PC-9 (cell line): ENCODE measurements at places on chromosomes 11 and 22. TPM values are rescaled to one million over a fixed set of nuclear protein-coding genes. Genes with fewer than 3 reads are reported as not detected.

FXYD2 gene
- not detected in 2 replicates for total RNA-seq

C11orf86 gene
- not detected in 2 replicates for total RNA-seq

RASL10A gene
- not detected in 2 replicates for total RNA-seq

NAA40 gene
- 47.4 and 50.4 TPM in 2 replicates for total RNA-seq

MS4A4A gene
- not detected in 2 replicates for total RNA-seq

NFAM1 gene
- total RNA-seq: not detected in 2 replicates

CNTN5 gene
- not detected in 2 replicates for total RNA-seq

DEFB131B gene
- not detected in 2 replicates for total RNA-seq

PATE4 gene
- total RNA-seq: not detected in 2 replicates

DNA sequence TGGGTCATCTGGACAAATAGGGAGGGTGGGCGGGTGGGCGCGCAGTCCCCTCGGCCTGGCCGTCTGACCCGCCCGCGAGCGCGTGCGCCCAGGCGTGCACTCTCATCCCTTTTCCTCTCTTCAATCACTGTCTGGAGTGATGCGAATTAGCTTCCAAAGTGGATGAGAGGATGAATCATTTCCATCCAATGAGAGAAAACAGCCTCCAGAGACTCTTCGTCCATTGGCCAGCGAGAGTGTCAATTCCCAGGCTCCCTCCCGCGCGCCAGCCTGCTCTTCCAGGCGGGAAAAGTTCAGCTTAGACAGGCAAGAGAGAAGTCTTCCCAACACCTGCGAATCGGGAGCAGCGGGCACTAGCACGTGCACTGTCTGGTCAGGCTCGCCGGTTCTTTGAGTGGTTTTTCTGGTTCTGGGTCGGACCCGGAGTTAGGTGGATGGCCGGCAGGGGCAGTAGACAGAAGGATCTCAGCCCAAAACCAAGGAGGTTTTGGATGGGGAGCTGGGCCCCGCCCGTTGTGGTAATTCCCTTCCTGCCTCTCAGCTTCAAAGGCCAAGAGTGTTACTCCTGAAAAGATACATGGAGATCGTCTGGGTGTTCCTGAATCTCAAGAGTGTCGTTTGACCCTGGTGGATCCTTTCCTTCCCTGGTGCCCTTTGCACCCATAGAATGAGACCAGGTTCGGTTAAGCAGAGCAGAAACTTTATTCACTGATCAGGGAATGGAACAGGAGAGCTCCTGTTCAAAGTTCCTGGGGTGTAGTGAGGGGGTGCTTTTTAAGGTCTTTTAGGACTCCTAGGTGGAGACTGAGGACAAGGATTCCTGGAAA, 33.4 kb upstream of the GLYATL1 start:
- DNase-seq: no peak

- no peak for DNase-seq
These were observed 60.0 kb upstream of the SORL1-AS1 start for GRCh38 chr11:121512468-121513465.

DNA sequence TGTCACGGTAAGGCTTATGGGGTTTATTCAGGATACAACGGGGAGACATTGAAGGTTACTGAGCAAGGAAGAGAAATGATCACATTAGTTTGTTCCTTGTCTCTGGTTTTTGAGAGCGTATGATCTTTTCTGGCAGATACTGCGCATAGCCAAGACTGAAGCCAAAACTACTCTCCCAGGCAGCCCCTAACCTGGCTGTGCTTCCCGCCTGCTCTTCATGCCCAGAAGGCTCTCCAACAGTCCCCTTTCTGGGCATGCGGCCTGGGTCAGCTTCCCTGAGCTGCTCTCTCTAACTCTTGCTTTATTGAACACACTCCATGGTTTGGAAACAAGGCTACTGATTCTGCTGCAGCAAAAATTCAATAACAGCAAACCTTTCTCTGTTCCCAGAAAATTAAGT, 306.6 kb downstream of the BUD13 start:
- DNase-seq: no peak

GRCh38 chr11:6646918-6647679, 8.5 kb downstream of the DCHS1 start:
- no peak for DNase-seq

- DNase-seq: no peak
These were observed 399.7 kb downstream of the BRD1 start for GRCh38 chr22:49427941-49428340.

GRCh38 chr22:30694171-30694639, 469 bp upstream of the OSBP2 start:
- peak; percentile 70 for DNase-seq

- DNase-seq: peak; percentile 56
These were observed 4.9 kb upstream of the ATP6V1E1 start for GRCh38 chr22:17633217-17633997.

DNA sequence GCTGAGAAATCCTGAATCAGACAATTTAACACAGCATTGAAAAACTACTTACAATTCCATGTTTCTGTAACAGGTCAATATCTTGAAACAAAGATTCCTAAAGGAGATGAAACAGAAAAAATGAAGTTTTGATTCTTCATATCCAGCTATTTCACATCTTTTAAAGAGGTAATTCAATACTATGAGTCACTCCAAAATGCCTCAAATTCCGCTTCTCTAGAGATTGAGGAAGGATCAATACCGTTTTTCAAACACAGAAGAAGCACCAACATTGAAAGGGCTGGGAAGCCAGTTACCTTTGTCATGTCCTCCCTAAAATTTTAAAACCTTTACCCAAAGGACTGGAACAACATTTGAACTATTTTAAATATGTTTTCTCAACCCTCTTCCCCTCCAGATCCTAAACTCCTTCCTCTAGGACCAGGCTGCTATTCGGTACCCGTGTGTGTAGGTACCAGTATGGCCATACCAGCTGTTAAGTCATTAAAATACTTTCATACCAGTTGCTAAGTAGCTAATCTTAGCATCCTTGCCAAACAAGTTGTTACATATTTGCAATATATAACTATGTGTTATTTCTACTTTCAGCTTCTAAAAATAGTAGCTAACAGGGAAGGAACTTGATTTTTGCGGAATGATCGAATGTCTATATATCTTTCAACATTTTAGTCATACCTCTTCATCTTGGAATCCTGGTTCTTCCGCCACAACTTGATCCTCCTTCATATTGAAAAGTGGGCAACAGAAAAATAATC, 2.3 kb downstream of the DMC1 start:
- no peak for DNase-seq

DNA sequence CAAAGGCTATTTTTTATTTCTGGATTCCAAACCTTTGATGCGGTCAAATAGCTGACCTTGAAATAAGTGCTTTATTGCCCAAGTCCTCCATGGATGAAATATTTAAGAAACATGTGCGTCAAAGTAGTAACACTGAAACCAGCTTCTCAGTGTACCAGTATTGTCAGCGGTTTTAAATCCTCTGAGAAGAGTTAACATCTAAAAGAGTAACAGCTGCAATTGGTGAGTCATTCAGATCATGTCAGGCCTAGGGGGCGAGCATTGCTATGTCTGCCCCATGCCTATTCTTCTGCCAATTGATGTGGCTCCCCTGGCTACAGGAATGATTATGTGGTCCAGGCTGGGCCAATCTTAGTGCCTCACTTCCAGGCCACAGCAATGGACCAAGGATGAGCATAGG, 263.3 kb upstream of the SORL1-AS1 start:
- DNase-seq: no peak

DNA sequence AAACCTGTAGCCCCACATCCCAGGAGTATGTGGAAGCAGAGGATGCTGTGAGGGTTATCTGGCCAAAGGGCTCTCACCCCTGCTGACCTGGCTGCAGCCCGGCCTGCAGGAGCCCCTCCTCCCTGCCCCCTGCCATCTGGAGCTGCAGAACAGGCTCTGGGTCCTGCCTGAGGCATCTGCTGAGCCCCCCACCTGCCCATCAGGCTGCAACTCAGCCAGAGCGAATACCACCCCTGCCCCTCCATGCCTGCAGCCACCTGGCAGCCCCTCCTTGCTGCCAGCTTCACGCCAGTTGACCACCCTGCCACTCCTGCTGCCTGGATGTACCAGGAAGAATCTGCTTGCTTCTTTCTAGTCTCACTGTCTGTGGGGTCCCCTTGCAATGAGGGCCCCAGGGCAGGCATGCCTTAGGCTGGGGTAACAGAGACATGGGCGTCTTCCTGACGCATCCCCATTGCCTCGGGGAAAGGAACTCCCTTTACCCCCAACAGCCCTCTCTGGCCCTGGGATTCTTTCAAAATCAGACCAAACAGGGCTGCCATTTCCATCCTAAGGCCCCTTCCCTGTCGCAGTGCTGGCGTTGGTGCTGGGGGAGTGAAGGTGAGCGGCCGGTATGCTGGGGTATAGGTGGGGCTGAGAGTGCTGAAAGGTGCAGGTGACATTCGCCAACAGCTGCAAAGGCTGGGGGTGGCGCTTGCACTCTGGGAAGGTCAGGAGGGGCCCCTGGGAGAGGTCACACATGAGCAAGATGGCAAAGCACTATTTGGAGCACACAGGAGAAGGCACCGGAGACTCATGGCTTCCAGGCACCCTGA, 1334.6 kb downstream of the TBC1D22A start:
- no peak for DNase-seq

GRCh38 chr11:130469181-130469580, 20.7 kb downstream of the ADAMTS15 start:
- no peak for DNase-seq

- DNase-seq: no peak
These were observed 32.2 kb downstream of the GNB1L start for GRCh38 chr22:19822301-19823117.

- DNase-seq: no peak
These were observed 303.7 kb upstream of the PLET1 start for GRCh38 chr11:112564228-112564955.
